ENCODE measurements at places on chromosomes 6 and 20. TPM values are rescaled to one million over a fixed set of nuclear protein-coding genes. Genes with fewer than 3 reads are reported as not detected.

The GPANK1 gene
- 11.7 TPM for total RNA-seq

- DNase-seq, result no peak
These were observed 31.6 kb upstream of the HLA-G start for GRCh38 chr6:29796026-29796425.

- no peak for DNase-seq
These were observed 37.8 kb upstream of the IGF2R start for GRCh38 chr6:159931112-159931511.

GRCh38 chr6:131733376-131734016 is 22.7 kb upstream of the CTAGE9 start:
- DNase-seq, result peak; percentile 93

DNA sequence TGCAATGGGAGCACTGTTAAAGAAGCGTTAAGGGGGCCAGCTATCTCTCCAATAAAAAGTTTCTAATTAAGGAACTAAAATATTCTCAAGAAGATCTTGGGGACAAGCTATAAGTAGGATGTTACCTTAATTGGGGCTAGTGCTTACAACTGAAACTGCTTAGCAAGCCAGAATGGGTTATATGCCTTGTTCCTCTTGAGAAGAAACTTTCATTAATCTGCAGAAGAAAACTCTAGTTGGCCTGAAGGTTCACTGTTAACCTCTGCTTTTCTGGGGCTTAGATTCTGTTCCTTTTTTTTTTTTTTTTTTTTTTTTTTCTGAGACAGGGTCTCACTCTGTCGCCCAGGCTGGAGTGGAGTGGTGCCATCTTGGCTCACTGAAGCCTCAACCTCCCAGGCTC is 82.2 kb downstream of the BACH2 start:
- DNase-seq, result no peak

- DNase-seq, result peak; percentile 90
These were observed at the start of gene RPP40 for GRCh38 chr6:5003604-5004372. Gene RPP40, minus strand, starts transcription at chr6:5004037. Its CDS starts 35 bp downstream, at chr6:5004002.

- no peak for DNase-seq
These were observed 138.4 kb upstream of the CNR1 start for GRCh38 chr6:88304520-88304919.

All from astrocyte (in vitro differentiated cells and primary cell).